Astrocyte (in vitro differentiated cells and primary cell): ENCODE measurements at places on chromosomes 16 and 17.

- DNase-seq = no peak
Observed at GRCh38 chr17:30308406-30308805, 16.7 kb upstream of the BLMH start.

DNA sequence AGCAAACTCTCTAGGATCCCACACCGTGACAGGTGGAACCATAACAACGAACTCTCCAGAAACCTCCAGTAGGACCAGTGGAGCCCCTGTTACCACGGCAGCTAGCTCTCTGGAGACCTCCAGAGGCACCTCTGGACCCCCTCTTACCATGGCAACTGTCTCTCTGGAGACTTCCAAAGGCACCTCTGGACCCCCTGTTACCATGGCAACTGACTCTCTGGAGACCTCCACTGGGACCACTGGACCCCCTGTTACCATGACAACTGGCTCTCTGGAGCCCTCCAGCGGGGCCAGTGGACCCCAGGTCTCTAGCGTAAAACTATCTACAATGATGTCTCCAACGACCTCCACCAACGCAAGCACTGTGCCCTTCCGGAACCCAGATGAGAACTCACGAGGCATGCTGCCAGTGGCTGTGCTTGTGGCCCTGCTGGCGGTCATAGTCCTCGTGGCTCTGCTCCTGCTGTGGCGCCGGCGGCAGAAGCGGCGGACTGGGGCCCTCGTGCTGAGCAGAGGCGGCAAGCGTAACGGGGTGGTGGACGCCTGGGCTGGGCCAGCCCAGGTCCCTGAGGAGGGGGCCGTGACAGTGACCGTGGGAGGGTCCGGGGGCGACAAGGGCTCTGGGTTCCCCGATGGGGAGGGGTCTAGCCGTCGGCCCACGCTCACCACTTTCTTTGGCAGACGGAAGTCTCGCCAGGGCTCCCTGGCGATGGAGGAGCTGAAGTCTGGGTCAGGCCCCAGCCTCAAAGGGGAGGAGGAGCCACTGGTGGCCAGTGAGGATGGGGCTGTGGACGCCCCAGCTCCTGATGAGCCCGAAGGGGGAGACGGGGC lies 1.3 kb downstream of the SPN start:
- DNase-seq = no peak

DNA sequence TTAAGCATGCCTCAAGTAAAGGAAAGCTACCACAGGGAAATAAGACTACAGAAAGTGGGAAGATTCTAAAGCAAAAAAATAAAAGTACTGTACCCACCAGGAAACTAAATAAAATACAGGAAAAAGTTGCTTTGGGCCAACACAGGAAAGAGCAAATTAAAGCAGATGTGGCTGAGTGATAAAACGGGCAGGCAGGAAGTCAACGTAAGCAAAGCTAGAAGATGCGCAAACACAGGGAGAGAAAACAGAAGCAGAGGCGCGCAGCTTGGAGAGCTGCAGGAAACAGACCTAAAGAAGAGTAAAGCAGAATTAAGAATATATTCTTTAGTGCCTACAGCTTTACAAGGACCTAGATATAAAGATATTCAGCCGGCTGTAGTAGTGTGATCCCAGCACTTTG lies 21.7 kb downstream of the USP36 start:
- DNase-seq = no peak

DNA sequence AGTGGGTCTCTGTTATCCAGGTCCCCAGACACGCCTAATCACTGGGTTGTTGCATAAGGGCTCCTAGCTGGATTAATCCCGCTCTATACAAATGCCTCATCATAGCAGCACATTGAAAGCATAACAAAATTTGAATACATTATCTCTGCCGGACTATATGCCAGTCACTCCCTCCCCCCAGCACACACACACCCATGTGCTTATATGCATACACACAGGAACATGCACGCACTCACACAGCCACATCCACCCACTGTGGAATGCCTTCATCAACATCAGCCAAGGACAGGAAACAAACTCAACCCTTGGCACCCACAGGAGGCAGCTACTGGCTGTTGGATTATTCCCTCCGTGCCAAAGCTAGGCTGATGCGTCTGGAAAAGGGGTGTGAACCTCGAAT lies 3.5 kb upstream of the CDH13 start:
- no peak for DNase-seq

DNA sequence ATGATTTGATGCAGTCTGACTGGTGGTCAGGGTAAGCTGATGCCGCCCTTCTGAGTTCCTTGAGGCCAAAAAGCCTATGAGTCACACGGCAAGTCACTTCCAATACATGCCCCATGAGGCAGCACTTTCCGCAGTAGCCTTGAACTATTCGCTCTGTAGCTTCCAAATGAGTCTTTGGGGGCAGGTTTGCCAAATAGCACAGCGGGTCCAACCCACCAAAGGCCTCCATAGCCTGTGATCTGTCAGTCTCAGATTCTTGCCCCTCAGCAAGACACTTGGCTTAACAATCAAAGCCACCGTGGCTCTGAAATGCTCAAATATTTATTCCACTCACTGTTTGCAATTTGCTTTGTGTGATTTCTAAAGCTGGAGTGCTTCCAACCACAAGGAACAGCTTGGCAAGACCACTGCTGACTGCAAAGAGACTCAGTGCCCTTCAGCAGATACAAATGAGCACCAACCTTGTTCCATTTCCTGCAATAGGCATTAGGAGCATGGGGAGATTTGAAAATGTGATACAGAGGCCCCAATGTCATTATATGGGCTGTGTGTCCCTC lies 45.4 kb downstream of the CLEC19A start:
- DNase-seq = peak; percentile 59

DNA sequence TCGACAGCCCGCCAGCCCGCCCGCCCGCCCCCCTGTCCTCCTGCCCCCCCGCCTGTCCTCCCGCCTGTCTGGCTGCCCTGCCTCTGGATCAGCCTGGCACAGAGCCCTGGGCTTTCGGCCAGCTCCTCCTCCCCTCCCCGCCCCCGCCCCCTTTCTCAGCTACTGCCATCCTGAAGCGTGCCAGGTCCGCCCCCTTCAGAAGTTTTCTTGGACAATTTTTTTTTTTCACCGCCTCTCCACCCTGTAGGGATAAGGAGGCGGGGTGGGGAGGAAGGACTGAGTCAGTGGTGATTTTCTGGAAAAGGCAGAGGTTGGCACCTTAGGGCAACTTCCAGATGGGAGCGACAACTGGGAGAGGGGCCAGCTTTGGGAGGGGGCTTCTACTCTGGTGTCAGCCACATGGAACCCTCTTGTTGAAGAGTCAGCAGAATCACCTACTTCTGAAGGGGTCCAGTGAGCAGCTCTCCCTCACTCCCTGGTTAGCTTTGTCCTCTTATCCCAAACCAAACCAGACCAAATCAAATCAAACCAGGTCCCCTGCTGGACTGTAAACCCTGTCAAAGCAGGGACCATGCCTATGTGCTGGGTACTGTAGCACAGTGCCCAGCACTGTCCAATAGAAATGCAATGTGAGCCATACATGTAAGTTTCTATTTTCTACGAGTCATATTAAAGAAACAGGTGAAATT lies 19.7 kb downstream of the IGF2BP1 start:
- peak; percentile 62 for DNase-seq

- no peak for DNase-seq
Observed at GRCh38 chr17:79169366-79169765, 94.7 kb downstream of the ENGASE start.

- peak; percentile 80 for DNase-seq
Observed at GRCh38 chr17:48194097-48194550, 86.6 kb downstream of the SNX11 start.

DNA sequence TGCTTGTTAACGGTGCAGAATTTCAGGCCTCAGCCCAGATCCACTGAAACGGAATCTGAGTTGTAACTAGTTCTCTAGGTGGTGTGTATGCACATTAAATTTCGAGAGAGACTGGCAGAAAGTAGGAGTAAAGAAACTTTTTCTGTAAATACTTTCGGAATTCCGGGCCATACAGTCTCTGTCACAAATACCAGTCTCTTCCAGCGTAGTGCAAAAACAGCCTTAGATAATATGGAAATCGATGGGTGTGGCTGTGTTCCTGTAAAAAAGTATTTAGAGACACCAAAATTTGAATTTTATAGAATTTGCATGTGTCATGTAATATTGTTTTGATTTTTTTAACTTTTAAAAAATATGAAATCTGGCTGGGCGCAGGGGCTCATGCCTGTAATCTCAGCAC lies 109.7 kb downstream of the ABCC1 start:
- no peak for DNase-seq
